ENCODE measurements at places on chromosomes 7 and 10. TPM values are rescaled to one million over a fixed set of nuclear protein-coding genes. Genes with fewer than 3 reads are reported as not detected.
A peak's percentile ranks its signal among the peaks of the same experiment; 100 is the strongest.

SFR1 gene
- total RNA-seq: 9.2 TPM

- no peak for DNase-seq
- H3K36me3 ChIP-seq: no peaks in the 10 kb centered on the region
- H3K4me1 ChIP-seq: no peaks in the 10 kb centered on the region
- no peak overlapping the region for H3K4me3 ChIP-seq
- H3K27ac ChIP-seq: no peak overlapping the region
Measured at GRCh38 chr7:113392841-113393540, 274.6 kb upstream of the SMIM30 start.

DNA sequence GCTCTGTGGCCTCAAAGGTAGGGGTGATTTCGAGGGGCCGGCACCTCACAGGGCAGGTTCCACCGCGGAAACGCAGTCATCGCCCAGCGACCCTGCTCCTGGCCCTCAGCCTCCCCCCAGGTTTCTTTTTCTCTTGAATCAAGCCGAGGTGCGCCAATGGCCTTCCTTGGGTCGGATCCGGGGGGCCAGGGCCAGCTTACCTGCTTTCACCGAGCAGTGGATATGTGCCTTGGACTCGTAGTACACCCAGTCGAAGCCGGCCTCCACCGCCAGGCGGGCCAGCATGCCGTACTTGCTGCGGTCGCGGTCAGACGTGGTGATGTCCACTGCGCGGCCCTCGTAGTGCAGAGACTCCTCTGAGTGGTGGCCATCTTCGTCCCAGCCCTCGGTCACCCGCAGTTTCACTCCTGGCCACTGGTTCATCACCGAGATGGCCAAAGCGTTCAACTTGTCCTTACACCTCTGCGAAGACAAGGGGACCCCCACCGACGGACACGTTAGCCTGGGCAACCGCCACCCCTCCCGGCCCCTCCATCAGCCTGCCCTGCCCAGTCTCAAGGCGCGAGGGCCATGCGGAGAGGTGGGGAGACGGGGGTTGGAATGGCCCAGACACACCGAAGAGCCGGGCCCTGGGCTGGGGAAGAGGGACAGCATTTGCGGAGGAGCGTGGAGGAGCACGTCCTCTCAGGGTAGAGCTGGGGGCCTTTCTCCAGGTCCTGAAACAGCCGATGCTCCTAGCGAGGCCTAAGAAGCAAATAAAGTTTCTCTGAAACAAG is 6.0 kb downstream of the SHH start:
- H3K36me3 ChIP-seq: no peaks in the 10 kb centered on the region
- DNase-seq: no peak
- H3K27me3 ChIP-seq: peaks cover 91% of the 10 kb centered on the region
- peak overlapping the region; percentile 16 for H3K4me3 ChIP-seq
- H3K27ac ChIP-seq: no peak overlapping the region

GRCh38 chr7:91683823-91684222 is 196.7 kb downstream of the MTERF1 start:
- H3K4me1 ChIP-seq: no peaks in the 10 kb centered on the region
- no peaks in the 10 kb centered on the region for H3K36me3 ChIP-seq
- no peak overlapping the region for H3K27ac ChIP-seq
